Fibroblast of skin of abdomen (primary cell): ENCODE measurements at places on chromosomes 2 and 18.

- DNase-seq: peak; percentile 62
Observed at GRCh38 chr18:74604774-74605173, 7.1 kb downstream of the ZNF407 start.

GRCh38 chr2:240298117-240298790 is 137.2 kb upstream of the GPC1 start:
- DNase-seq: no peak

DNA sequence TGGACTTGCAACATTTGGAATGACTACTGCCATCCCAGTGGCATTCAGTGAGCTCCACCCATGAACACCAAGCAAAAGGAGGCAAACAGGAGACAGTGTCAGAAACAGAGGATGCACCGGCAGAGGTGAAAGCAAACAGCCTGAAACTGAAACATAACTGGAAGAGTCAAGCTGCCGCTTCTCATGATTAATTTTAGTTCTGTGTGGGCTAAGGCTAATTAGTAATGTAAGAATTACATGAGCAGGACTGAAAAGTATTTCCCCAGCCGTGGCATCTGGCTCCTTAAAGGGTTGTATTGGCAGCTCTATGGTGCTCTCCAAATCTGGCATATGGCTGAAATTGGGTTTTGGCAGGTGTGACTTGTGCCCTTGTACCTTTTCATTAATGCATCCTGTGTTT is 1108.1 kb downstream of the TSN start:
- DNase-seq: no peak

DNA sequence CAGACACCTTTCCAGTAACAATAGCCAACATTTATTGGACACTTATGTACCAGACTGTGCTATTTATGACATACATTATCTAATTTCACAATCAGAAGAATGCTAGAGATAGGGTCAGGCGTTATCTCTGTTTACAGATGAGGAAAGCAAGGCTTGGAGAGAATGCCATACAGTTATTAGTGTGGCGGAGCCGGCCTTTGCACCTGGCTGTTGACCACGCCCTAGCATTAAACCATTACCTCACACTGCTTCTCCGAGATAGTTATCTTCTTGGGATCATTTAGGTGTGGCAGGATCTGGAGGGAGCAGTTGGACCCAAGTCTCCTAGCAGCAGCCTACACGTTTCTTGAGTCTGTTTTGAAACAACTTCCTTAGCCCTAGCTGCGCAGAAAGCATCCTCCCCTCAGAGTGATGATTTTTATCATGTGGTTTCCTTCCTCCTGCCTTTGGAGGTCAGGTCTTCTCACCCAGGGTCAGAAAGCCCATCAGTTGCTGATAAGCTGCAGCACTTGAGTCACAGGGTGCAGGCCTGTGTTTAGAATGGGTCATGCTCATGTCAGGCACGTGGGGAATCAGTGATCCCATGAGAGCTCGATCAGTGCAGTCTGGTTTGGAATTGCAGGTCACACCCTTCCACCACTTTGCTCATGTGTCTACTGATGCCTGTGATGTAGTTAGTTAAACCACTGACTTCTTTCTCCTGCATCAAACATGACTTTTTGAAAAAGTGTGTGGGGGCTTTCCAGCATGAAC is 118.2 kb downstream of the SPTBN1 start:
- DNase-seq: no peak

DNA sequence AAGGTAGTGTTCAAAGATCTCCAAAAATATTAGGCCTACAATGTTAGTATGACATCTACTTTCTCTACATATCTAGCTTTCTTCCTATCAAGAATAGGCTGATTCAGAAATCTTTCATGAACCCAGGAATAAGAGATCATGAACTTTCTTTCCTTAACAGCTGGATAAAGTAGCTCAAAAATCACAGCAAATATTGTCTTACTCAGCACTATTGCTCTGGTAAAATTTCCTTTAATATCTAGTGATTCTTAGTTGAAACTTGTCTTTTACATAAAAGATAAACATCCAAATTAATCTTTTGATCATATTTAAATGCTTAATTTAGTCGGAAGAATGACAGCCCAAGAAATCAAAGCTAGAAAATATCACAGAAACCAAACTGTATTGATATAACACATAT is 131.9 kb downstream of the NOL4 start:
- no peak for DNase-seq

- peak; percentile 30 for DNase-seq
Observed at GRCh38 chr2:74935975-74936391, 22.5 kb upstream of the POLE4 start.

DNA sequence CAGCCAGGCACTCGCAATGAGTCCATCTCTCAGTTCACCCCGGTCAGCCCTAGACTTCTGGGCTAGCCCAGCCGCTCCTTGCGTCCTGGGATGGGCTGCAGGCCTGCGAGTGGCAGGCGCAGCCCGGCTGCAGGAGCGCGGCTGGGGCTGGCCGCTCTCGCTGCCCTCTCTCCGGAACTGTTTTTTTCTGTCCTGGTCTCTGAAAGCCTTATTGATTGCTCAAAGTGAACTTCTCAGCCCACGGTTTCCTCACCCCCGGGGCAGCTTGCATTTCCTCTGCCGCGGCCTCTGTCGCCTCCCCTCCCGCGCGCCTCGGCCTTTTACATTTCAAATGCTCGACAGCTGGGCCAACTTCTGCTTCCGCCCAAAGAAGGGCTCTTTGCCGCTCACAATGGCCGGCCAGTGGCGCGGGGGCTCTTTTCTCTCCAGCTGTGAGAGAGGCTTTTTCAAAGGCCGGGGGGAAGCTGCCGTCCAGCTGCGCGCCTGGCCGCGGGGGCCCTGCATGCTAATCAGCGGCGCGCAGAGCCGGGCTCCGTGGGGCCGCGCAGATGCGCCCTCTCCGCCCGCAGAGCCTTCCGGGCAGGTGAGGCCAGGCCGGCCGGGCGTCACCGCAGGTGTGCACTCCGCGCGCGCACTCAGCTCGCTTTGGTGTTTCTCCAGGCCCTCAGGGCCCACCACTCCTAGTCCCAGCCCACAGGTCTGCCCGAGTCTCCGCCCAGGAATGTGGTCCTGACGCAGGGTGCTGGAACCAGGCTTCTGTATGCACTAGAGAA is 513.8 kb downstream of the RNF144A start:
- DNase-seq: no peak

DNA sequence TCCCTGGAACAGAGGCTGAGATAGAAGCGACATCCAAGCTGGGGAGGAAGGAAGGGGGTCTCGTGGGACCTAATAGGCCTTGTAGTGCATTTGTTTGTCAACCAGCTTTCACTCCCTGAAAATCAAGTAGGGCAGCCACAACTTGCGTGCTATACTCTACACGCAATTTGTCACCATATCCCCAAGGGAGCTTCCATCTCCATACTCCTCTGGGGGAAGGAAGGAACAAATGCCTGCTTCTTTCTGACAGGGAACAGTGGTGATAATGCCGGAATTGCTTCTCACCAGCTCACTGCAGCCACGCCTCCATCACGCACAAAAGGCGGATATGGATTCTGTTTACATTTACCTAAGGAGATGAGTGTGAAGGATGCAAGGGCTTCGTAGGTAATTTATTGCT is 213.4 kb downstream of the TMEM163 start:
- no peak for DNase-seq

DNA sequence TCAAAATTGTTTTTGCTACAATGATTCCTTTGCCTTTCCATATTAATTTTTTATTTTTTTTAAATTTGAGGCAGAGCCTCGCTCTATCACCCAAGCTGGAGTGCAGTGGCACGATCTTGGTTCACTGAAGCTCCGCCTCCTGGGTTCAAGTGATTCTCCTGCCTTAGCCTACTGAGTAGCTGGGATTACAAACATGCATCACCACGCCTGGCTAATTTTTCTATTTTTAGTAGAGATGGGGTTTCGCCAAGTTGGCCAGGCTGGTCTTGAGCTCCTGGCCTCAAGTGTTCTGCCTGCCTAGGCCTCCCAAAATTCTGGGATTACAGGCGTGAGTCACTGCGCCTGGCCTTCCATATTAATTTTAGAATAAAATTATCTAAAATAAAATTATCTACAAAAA is 41.3 kb downstream of the PTPN4 start:
- DNase-seq: no peak

- DNase-seq: peak; percentile 28
Observed at GRCh38 chr2:54310311-54310710, 54.3 kb upstream of the TSPYL6 start.

- DNase-seq: no peak
Observed at GRCh38 chr18:45562567-45563479, 52.5 kb upstream of the SLC14A2 start.

- no peak for DNase-seq
Observed at GRCh38 chr18:78659748-78660147, 319.9 kb upstream of the SALL3 start.

DNA sequence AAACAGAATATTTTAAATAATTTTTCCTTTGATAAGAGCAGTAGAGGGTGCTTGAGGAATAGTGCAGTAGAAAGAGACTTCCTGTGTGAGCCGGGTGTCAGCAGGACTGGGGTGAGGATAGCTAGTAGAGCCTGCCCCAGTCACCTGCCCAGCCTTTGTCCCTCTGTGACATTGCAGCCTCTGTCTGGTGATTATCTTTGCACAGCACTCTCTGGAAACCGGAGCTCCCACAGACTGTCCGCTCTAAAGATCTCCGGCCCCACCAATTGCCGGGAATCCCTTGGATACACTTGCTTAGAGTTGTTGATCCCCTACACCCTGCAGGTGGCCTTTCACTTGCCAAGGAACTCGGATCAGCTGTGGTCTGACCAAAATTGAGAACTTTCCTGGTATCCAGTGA is 1081.3 kb upstream of the TMEFF2 start:
- no peak for DNase-seq

DNA sequence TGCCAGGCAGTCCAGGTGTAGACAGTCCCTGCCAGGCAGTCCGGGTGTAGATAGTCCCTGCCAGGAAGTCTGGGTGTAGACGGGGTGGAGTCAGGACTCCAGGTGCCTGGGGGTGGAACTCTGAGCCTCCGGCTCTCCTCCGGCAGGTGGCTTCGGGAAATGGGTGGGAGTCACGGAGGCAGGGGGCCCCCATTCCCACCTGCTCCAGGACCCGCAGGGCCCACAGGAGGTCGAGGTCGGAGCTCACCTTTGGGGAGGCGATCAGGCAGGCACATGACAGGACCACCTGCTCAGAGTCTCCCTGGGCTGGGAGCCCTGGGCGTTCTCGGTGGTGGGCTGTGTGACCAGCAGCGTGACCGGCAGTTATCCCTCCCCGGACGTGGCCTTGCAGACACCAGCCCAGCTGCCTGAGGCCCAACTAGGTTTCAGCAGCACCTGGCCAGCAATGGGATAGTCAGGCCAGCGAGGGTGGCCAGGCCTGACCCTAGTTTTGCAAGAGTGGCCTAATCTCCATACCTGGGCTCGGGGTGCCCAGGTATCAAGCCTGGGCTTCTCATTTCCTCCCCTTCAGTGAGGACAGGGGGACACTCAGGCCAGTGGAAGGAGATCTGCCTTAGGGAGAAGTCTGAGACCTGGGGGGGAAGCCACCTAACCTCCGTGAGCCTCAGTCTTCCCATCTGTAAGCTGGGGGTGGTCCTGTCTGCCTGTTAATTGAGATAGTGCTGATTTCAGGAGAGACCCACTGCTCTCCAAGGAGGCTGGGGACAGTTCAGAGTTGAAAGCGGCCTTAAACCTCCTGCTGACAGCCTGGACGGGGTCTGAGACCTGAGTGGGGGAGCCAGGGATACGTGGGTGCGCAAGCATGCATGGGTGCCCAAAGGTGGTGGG is 13.2 kb downstream of the GPC1 start:
- no peak for DNase-seq

DNA sequence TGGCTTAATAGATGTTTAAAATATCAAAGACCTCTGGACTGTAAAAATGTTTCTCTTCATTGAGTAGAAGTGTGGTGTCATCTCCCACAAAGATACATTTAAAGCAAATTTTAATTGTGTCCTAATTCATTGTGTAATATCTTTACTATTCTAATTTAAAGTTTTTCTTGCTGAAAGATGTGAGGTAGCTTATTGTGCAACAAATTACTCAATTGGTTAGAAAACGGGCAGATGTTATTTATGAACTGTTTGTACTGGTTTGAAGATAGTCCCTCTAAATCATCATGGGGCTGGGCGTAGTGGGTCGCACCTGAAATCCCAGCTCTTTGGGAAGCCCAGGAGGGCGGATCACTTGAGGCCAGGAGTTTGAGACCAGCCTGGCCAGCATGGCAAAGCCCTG is 65.3 kb downstream of the CYBRD1 start:
- no peak for DNase-seq
